ENCODE measurements at places on chromosomes 7 and 10. TPM values are rescaled to one million over a fixed set of nuclear protein-coding genes. Genes with fewer than 3 reads are reported as not detected.

DNA sequence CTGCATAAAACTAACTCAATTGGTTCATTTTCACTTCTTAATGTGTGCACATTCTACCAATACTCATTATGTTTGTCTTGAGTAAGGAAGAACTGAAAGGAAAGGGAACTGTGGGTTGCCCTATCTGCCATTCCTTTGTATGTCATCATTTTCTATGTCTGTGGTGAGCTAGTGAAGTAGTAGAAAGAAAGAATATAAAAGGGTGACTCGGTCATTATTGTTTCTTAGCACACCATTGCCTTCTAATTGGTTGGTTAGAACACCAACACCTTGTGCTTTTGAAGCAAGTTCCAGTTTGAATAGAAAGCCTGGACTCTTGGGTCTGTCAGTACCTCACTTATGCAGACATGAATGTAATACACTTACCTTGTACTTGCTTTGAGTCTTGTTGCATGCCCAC is 64.3 kb upstream of the MDFIC start:
- no peaks in the 10 kb centered on the region for H3K36me3 ChIP-seq
- no peak overlapping the region for H3K4me3 ChIP-seq
- no peak overlapping the region for H3K27ac ChIP-seq
- H3K27me3 ChIP-seq = peaks cover 22% of the 10 kb centered on the region
- no peak for DNase-seq

DNA sequence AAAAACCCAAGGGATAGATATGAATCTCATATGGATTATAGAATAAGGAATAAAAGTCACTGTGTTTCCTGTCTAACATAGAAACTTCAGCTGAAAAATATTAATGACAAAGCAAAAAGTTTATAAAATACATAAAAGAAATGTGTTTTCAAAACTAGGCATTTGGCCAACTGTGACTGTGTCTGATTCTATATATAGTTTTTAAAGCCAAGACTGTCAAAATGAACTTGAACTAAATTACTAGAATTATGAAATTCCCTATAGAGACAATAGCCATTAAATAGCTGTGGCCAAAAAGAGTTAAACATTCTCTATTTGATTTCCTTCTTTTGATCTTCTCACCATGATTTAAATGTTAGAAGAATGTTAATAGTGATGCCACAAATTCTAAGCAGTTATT is 311.2 kb upstream of the SEMA3D start:
- H3K27me3 ChIP-seq = no peaks in the 10 kb centered on the region
- H3K4me3 ChIP-seq = no peak overlapping the region
- no peak for DNase-seq
- no peaks in the 10 kb centered on the region for H3K36me3 ChIP-seq
- H3K4me1 ChIP-seq = no peaks in the 10 kb centered on the region

GRCh38 chr10:69409968-69410367 is 6.8 kb downstream of the TACR2 start:
- H3K4me3 ChIP-seq = no peak overlapping the region
- H3K4me1 ChIP-seq = peaks cover 37% of the 10 kb centered on the region
- H3K27me3 ChIP-seq = no peaks in the 10 kb centered on the region
- no peak overlapping the region for H3K27ac ChIP-seq
- no peaks in the 10 kb centered on the region for H3K36me3 ChIP-seq

GRCh38 chr10:8815969-8816368 is 761.5 kb downstream of the GATA3 start:
- no peak overlapping the region for H3K27ac ChIP-seq
- H3K4me1 ChIP-seq = no peaks in the 10 kb centered on the region
- no peaks in the 10 kb centered on the region for H3K36me3 ChIP-seq
- no peaks in the 10 kb centered on the region for H3K27me3 ChIP-seq
- no peak overlapping the region for H3K4me3 ChIP-seq

- no peak overlapping the region for H3K27ac ChIP-seq
- no peaks in the 10 kb centered on the region for H3K36me3 ChIP-seq
- DNase-seq = no peak
- H3K4me3 ChIP-seq = no peak overlapping the region
- H3K27me3 ChIP-seq = peaks cover 10% of the 10 kb centered on the region
Observed at GRCh38 chr7:25305831-25306230, 77.5 kb upstream of the NPVF start.

DNA sequence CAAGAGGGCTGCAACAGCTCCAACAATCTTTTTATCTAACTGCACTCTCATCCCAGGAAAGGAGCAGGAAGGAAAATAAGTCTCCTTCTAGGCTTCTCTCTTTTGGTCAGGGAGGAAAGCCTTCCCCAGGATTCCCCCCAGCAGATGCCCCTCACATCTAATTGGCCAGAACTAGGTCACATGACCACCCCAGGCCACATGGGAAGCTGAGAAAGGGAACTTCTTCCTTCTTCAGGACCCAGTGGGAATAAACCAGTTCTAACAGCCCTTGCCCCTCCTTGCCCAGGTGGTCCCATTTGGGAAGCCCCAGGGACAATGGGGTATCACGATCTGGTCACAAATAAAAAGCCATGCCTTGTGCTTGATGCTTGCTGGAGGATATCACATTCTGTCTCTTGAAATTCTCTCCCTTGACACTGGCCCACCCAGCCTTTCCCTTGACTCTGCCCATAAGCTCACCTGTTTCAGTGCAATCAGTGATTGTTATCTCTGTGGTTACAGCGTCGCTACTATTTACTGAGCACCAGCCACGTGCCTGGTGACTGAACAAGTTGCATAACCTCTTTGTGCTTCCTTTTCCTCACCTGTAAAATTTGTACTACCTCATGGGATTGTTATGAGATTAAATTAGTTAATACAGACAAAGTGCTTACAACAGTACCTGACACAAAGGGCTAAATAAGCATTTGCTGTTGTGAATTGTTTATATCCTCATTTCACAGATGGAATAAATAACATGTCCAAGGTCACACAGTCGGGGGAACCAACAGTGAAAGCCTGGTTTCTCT is 9.0 kb upstream of the TACR2 start:
- no peaks in the 10 kb centered on the region for H3K27me3 ChIP-seq
- H3K4me1 ChIP-seq = peaks cover 45% of the 10 kb centered on the region
- no peak for DNase-seq
- H3K36me3 ChIP-seq = no peaks in the 10 kb centered on the region
- no peak overlapping the region for H3K27ac ChIP-seq
- no peak overlapping the region for H3K4me3 ChIP-seq

- no peak within 1 kb of the TSS for H3K4me3 ChIP-seq
- no peaks in the 10 kb centered on the region for H3K36me3 ChIP-seq
- peaks cover 5% of the 10 kb centered on the region for H3K4me1 ChIP-seq
Observed at GRCh38 chr7:30911561-30911969, at the start of gene AQP1. TSS of gene AQP1 (plus strand) at chr7:30911853. CDS start at chr7:30911910, 57 bp downstream.

DNA sequence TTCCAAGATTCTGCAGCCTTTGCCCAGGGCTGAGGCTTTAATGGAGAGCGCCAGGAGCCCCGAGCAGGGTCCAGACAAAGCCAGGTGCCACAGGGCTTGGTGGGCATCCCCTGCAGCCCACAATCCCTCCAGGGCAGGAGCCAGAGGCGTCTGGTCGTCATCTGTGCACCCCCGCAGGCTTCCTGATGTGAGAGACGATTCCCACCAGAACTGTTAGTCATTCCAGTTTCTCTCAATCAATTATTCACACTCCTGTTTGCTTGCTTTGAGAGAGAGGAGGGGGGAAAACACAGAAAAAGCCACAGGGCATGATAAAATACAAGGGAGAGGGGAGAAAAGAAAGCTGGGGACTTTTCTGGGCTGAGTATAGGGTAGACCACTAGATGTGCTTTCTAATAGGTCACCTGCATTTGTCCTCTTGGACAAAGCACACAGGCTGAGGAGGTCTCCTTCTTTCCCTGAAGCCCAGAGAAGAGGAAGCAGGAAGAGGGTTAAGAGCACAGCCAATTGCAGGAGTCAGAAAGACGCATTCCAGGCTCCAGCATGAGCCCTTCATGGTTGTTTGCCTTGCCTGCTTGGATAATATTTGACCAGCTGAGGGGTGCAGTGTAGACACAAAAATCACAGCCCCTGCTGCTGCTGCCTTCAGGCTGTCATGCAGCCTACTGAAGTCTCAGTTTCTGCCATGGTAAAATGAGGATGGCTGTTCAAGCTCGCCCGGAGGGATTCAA is 194.4 kb downstream of the PLXNA4 start:
- H3K36me3 ChIP-seq = no peaks in the 10 kb centered on the region
- no peaks in the 10 kb centered on the region for H3K4me1 ChIP-seq

DNA sequence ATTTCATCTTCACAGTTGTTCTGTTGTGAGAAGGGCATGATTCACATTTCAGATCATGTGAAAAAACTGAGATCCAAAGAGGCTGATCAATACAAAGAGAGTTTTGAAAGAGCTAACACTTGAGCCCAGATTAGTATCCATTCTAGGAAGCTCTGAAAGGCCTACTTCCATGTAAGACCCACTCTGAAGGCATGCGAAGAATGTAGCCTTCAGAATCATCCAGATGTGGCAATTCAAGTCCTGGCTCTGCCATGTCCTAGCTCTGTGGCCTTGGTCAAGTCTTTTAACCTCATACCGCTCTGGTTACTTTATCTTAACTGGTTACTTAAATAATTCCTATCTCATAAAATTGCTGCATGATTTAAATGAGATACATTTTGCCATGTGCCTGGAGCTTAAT is 111.1 kb downstream of the FZD1 start:
- no peak overlapping the region for H3K4me3 ChIP-seq
- H3K36me3 ChIP-seq = no peaks in the 10 kb centered on the region
- H3K27me3 ChIP-seq = no peaks in the 10 kb centered on the region
- no peak for DNase-seq
- no peak overlapping the region for H3K27ac ChIP-seq

DNA sequence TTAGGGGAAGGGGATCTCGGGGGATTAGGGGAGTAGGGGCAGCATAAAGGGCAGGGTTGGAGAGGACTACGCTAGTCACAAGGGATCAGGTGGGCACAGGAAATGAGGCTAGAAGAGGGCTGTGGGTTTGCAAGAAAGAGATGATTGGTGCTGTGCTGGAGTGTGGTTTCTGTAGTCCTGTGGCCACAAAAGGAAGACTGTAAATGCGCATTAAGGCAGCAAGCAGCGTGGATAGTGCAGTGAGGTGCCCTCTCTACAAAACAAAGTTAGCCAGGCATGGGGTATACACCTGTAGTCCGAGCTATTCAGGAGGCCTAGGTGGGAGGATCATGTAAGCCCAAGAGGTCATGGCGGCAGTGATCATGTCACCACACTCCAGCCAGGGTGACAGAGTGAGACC is 212.1 kb downstream of the MLLT10 start:
- peaks cover 23% of the 10 kb centered on the region for H3K4me1 ChIP-seq
- peak; percentile 26 for DNase-seq
- H3K4me3 ChIP-seq = no peak overlapping the region
- H3K27me3 ChIP-seq = no peaks in the 10 kb centered on the region
- H3K36me3 ChIP-seq = peaks cover 2% of the 10 kb centered on the region
- H3K27ac ChIP-seq = peak overlapping the region; percentile 15

GRCh38 chr10:132036887-132037675 is 28.7 kb upstream of the JAKMIP3 start:
- peak; percentile 9 for DNase-seq
- H3K36me3 ChIP-seq = no peaks in the 10 kb centered on the region
- peaks cover 51% of the 10 kb centered on the region for H3K27me3 ChIP-seq

DNA sequence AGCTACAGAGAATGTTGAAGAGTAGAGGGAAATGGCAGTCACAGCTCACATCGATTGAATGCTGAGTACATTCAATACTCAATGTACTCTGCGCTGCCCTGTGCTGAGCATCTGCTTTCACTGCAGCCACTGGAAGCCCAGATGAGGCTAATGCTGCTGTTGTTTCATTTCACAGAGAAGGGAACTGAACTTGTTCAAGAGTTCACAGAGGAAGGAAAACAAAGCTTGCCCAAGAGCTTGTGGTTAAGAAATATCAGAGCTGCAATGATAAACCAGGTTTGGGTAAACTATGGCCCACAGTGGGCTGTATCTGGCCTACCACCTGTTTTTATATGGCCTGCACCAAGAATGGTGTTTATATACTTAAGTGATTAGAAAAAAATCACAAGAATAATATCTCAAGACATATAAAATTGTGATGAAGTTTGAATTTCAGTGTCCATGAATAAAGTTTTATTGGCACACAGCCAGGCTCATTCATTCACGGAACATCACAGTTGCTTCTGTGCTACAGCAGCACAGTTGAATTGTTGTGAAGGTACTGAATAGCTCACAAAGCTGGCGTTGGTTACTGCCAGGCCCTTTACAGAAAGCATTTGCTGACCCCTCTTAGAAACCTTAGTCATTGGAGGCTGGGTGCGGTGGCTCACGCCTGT is 64.1 kb downstream of the CFAP58 start:
- H3K36me3 ChIP-seq = no peaks in the 10 kb centered on the region
- DNase-seq = no peak
- H3K4me3 ChIP-seq = no peak overlapping the region
- no peaks in the 10 kb centered on the region for H3K4me1 ChIP-seq
- H3K27ac ChIP-seq = no peak overlapping the region

DNA sequence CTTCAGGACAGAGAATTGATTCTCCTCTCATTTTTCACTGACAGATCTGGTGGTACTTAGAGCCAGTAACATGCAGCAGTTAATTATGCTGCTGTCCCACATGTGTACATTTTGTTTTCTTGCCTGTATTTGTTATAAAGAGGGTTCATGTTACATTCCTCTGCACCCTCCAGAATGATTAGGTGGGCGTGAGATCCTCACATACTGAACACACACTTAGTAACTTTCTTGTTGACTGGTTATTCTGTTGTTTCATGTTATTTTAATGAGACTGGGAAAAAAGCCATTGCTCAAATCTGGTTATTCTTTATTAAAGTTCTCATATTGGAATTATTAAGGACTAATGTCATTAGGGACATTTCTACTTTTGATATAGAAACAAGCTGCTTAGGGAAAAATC is 409.1 kb downstream of the SDK1 start:
- no peaks in the 10 kb centered on the region for H3K27me3 ChIP-seq
- peaks cover 2% of the 10 kb centered on the region for H3K36me3 ChIP-seq
- H3K27ac ChIP-seq = no peak overlapping the region
- peaks cover 6% of the 10 kb centered on the region for H3K4me1 ChIP-seq
- no peak for DNase-seq

- H3K4me1 ChIP-seq = peaks cover 47% of the 10 kb centered on the region
- H3K36me3 ChIP-seq = no peaks in the 10 kb centered on the region
- peak overlapping the region; percentile 70 for H3K27ac ChIP-seq
- H3K27me3 ChIP-seq = no peaks in the 10 kb centered on the region
Observed at GRCh38 chr7:142709921-142710320, 39.4 kb upstream of the PRSS1 start.

DNA sequence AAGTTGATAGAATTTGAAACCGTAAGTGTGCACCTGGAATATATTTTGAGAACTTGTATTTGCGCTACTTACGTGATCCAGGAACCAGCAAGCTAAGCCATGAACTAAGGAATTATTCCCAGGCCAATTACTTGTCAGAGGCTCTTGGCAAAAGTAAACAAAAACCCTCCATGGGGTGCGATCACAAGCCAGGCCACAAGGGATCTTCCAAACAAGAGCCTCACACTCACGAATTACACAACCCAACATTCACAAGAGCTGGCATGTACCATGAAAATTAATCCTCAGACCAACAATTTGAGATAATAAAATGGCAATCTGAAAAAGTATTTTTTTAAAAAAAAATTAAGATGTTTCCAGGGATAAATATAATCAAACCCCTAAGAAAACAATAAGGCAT is 467.0 kb upstream of the AKR1E2 start:
- H3K4me3 ChIP-seq = no peak overlapping the region
- H3K27ac ChIP-seq = no peak overlapping the region
- no peak for DNase-seq
- H3K27me3 ChIP-seq = peaks cover 1% of the 10 kb centered on the region
- H3K4me1 ChIP-seq = peaks cover under 1% of the 10 kb centered on the region

The SEMA4G gene
- 0.79 TPM for total RNA-seq

The HOXA7 gene
- total RNA-seq = not detected

The PLAC9 gene
- not detected for total RNA-seq

The TCF7L2 gene
- 6.1 TPM for total RNA-seq

The SLC13A1 gene
- total RNA-seq = not detected

The MICALL2 gene
- 3.5 TPM for total RNA-seq

The OR2A1 gene
- not detected for total RNA-seq

The MAD1L1 gene
- total RNA-seq = 63.8 TPM

The INSYN2A gene
- not detected for total RNA-seq

The PIP gene
- total RNA-seq = not detected

The STK31 gene
- total RNA-seq = 1.3 TPM

The FBXL13 gene
- 1.1 TPM for total RNA-seq

The UTF1 gene
- not detected for total RNA-seq

The SNX8 gene
- 31.2 TPM for total RNA-seq

The GPER1 gene
- 0.56 TPM for total RNA-seq

All from activated T-cell treated with anti-CD3 and anti-CD28 coated beads, Interleukin-2, amount 50 U/mL, for 72 hours (primary cell).